ENCODE measurements at places on chromosomes 5 and 9.

DNA sequence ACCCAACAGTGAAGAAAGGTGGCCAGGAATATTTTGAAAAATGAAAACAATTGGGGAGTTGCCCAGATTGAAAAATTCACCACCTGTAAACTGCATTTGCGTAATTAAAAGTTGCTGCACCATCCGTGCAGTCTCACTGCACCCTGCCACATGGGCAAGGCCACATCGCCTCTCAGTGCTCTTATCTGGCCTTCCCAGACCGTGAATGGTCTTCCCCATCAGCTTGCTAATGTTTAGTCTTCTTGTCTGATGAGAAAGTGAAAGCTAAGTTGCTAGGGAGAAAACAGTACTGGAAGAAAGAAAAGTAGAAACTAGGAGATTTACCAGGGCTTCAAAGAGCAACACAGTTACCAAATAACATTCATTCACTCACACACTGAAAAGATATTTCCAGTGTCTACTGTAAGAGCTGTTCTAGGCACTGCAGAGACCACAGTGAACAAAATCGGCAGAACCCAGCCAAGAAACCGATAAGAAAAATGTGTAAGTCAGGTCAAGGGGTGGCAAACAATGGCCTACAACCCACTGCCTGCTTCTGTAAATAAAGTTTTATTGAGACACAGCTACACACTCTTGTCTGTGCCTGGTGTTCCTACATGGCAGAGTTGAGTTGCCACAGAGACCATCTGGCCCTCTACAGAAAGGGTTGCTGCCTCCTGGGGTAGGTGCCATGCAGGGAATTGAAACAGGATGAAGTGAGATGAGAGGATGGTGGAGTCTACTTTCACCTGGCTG is 51.2 kb upstream of the CTSL start:
- peak; percentile 89 for DNase-seq

GRCh38 chr5:172299916-172300439 is 16.4 kb upstream of the UBTD2 start:
- DNase-seq, result no peak

- DNase-seq, result no peak
These were observed 102.0 kb upstream of the FSTL4 start for GRCh38 chr5:133714161-133714915.

- DNase-seq, result no peak
These were observed 157.1 kb downstream of the HTR1A start for GRCh38 chr5:63805151-63805550.

DNA sequence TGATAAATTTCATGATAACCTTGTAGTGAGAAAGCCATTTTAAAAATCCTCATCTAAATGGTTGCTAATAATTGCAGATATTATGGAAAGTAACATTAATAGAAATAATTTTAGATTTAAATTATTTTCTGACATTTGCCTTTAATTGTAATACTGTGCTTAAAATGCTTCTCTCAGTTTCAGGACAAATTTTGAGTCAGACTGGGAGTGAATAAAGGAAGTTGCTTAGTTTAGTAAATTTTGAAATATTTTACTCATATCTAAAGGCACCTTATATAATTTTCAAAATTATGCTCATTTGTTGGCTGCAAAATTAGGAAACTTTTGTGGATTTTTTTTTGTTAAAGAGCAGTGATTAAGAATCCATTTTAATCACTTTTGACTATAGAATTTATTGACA is 93.8 kb downstream of the CSNK1G3 start:
- DNase-seq, result no peak

GRCh38 chr5:6404129-6404528 is 25.8 kb upstream of the MED10 start:
- no peak for DNase-seq

- DNase-seq, result no peak
These were observed 4.1 kb upstream of the CDC20B start for GRCh38 chr5:55177078-55177477.

DNA sequence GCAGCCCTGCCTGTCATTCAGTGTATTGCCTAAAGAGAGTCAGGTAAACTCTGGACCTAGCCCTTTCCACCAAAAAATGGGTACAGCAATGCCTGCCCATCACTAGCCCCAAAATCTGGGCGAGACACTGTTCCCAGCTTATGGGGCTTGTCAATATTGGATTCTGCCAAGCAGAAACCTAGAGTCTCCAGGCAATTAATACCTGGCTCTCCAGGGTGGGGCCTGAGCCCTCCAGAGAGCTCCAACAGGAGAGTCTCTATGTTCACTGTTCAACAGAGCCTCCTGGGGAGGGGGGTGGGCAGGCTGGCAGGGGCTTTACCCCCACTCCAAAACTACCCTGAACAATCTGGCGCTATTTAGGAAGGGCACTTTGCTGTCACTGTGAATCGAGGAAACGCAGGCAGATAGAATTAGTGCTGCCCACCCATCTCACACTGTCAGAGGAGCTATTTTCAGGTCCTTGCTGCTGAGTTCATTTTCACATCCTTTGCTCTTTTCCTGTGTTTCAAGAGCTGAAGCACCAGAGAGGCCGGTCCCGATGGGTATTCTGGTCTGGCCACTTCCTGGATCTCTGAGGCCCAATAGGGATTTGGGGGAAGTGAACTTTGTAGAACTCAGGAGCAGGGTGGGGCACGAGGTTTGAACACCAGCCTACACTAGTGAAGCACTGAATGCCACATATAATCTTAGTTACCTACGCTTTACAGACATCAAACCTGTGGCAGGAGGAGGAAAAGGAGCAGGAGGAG is 121.8 kb downstream of the C5orf15 start:
- DNase-seq, result no peak

- no peak for DNase-seq
These were observed 94.5 kb upstream of the CHD1 start for GRCh38 chr5:99023330-99023729.

GRCh38 chr5:8079056-8079455 is 210.1 kb downstream of the MTRR start:
- DNase-seq, result no peak

GRCh38 chr5:80387063-80387768 is 20.6 kb upstream of the ZFYVE16 start:
- no peak for DNase-seq

GRCh38 chr9:36976371-36977030 is 57.6 kb downstream of the PAX5 start:
- DNase-seq, result no peak

DNA sequence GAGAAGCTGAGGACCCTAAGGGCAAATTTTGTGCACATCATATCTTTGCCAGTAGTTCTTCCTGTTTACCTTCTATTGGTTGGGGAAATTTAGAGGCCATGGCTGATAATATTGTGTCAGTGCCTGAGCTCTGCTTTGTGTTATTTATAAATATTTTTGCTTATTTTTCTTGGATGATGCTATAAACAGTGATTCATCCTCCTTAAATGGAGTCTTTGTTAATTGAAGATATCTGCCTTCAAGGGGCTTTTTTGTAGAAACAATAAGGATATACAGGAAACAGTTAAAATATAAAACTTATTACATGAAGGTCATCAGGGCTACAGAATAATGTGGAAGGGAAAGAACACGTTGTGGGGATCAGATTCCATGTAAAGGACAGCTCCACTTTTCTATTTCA is 78.0 kb downstream of the PAM start:
- no peak for DNase-seq

- DNase-seq, result no peak
These were observed 249.2 kb upstream of the CCNH start for GRCh38 chr5:87661784-87662566.

- DNase-seq, result no peak
These were observed 106.3 kb downstream of the UGCG start for GRCh38 chr9:112002847-112003457.

- no peak for DNase-seq
These were observed 51.9 kb upstream of the SYNPO start for GRCh38 chr5:150588596-150588890.

- no peak for DNase-seq
These were observed 16.7 kb downstream of the TJP2 start for GRCh38 chr9:69190863-69191181.

DNA sequence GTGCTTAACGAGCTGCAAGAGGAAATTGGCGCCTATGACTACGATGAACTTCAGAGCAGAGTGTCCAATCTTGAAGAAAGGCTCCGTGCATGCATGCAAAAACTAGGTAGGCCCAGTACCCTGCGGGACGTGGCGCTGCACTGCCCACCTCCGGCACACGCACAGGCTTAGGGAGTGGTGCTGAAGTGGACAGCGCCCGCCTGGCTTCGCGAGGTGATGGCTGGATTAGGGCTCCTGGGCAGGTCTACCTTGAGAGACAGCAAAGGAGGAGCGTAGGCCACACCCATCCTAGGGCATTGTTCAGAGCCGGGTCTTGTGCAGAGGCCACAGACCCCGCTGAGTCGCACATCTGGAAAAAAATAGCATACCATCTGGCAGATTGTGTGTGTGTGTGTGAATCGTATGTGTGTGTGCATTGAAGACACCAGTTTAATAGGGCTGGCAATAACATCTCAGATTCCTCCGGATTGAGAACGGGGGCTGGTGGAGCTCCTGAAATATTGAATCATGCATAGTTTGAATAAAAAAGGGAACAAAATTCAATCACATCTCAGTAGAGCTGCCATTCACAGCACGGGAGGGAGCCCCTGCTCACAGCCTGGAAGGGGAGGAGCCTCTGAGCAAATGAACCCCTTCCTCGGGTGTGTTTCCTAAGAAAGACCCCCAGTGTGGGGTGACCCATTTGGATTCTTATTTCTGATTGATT is 11.1 kb downstream of the OLFM1 start:
- peak; percentile 18 for DNase-seq

DNA sequence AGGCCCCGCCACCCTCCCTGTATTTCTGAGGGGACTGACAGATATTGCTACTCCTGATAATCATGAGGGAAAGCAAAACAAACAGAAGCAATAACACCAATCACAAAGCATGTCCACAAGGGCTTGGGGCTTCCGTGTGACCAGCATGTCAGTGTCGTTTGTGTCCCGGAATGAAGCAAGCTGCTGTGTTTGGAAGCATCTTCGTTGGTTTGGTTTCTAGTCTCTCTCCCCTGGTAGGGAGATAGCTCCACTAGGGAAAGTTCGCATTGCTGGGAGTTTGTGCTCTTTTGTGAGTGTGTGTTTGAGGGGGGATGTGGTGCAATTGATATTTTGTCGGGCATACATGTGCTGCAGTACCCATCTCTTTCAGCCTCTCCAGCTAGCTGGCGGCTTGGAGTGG is 1.4 kb downstream of the GRIA1 start:
- no peak for DNase-seq

- no peak for DNase-seq
These were observed 9.8 kb downstream of the KIF12 start for GRCh38 chr9:114089206-114089840.

GRCh38 chr9:12230708-12231107 is 462.5 kb upstream of the TYRP1 start:
- DNase-seq, result no peak

- DNase-seq, result no peak
These were observed 1.1 kb downstream of the SLIT3 start for GRCh38 chr5:169299663-169300467.

DNA sequence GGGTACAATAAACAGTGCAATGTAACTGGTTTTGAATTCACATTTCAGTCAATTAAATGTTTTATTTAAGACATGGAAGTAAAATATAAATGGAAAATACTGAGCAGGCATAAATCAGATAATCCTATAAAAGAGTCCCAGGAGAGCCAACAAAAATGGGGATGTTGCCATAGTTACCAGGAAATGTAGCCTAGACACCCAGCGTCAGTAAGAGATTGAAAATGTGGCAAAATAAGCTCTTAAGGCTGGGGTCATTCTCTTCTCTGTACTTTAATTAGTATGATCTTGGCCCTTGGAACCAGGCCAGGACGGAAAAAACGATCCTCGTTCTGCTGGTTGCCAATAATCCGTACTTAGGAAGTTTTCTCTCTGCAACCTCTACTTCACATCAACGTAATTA is 18.9 kb upstream of the RASEF start:
- DNase-seq, result no peak

GRCh38 chr5:93887678-93888077 is 146.3 kb upstream of the POU5F2 start:
- DNase-seq, result no peak

DNA sequence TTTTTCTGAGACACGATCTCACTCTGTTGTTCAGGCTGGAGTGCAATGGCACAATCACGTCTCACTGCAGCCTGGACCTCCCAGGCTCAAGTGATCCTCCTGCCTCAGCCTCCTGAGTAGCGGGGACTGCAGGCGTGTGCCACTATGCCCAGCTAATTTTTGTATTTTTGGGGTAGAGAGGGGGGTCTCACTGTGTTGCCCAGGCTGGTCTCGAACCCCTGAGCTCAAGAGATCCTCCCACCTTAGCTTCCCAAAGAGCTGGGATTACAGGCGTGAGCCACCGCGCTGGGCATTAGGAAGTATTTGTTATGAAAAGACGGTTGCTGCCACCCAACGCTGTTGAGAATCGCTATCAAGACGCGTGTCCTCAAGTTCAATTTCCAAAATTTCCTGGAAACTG is 180.9 kb upstream of the TBCA start:
- DNase-seq, result no peak

DNA sequence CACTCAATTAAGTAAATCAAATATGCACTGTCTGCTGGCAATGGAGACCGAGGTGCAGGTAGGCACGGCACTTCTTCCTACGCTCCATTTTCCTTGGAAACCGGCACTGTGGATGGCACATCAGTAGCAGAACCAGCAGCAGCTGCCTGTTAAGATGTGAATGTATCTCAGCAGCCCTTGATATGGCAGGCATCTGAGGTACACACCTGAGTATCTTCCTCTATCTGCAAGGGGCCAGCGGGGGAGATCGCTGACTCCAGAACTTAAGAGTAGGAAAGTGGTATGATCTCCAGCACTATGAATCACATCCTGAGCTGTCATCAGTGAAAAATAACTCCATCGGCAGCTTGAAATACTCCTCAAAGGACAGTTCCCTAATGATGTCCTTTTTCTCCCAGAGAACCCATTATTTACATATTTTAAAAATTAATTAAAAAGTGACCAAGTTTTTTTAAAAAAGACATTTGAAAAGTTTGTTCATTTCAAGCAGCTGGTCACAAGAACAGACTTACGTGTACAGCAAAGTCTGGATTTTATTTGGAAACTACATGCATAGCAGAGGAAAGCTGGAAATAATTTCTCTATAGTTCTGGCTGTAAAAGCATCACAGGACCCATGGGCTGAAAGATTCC is 97.1 kb downstream of the ADAMTS12 start:
- DNase-seq, result no peak

All from common myeloid progenitor, CD34-positive (primary cell).